ENCODE measurements at places on chromosomes 7 and 10.
A peak's percentile ranks its signal among the peaks of the same experiment; 100 is the strongest.

GRCh38 chr10:3008518-3009195 lies 58.7 kb upstream of the PFKP start:
- no peak for DNase-seq

DNA sequence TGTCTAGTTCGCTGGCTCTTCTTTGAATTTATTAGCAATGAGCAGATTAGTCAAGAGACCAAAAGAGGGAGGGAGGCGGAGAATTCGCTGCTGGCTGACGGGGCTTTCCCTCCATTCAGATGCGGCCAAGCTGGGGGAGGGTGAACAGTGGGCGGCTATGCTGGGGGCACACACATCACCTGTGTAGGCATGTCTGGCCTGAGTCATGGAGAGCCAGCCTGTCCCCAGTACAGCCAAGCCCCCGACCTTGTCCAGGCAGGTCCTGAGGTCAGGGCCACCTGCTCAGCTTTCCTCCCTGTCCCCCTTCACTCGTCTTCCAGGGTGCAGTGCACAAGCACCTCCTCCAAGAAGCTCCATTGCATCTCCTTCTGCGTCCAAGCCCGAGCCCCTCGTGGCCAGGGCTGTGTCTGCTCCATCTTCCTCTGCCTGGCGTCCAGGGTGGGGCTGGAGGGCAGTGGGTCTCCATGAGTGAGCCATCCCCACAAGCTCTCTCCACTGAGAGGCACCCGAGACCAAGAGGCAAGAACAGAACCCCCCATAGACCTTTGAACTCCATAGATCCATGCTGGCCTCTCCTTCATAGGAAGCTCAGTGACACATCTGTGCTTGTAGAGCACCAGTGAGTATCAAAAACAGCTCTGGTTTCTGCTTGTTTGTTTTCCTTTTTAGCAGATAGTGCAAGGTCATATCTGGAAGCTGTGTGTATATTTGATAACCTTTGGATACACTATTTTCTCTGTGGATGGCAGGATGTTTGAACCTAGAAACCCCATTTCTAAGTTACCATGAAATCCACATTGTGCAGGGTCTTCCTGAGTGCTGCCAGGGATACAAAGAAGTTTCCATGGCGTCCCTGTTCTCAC lies 1.9 kb upstream of the DEPP1 start:
- no peak for DNase-seq

GRCh38 chr10:84172467-84173356 lies 889 bp upstream of the GPR15LG start:
- no peak for DNase-seq

DNA sequence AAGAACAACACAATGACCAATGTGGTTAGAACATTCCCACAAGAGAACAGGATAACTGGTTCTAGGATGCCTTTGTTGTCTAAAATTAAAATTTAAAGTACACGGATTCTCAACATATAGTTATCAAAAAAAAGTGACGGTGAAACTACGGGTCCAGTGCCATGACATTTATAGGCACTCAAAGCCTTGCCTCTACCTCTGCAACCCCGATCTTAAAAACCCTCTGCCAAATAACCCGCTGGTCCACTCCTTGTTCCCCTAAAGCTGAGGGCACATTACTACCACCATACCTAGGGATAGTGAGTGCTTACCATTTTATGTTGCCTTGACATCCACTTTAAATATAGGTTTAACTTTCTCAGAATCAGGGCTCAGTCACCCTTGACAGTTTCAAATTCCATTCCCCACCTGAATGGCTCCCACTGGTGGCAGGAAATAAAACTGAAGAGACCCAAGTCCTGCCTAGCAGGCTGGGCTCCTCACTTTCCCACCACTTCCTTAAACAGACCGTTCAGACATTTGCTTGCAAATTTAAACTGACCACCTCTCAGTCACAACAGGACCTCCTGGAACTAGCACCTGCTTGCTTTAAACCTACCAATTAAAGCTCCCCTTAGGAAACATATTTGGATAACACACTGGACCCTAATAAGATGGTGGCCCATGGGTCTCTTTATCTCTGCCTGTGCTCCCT lies 169.9 kb upstream of the ASAH2 start:
- DNase-seq, result peak; percentile 53

DNA sequence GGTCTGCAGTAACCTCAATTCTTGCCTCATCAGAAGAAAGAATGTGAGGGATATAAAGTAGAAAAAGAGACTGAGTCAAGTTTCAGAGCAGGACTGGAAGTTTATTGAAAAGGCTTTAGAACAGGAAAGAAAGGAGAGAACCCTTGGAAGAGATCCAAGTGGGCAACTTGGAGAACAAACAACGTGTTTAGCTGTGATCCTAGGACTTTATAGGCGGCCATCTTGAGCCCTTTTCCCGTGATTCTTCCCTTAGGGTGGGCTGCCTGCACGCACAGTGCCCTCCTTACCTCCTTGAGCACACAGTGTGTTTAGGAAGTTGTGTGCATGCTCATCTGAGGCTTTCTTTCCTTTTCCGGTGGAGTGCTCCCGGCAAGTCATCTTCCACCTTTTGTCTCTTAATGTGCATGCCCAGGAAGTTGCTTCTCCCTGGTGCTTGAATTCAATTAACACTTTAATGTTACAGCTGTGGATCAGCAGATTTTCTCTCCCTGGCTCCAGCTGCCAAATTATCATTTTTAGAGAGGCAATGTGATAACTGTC lies 59.8 kb downstream of the ENTPD1 start:
- no peak for DNase-seq

DNA sequence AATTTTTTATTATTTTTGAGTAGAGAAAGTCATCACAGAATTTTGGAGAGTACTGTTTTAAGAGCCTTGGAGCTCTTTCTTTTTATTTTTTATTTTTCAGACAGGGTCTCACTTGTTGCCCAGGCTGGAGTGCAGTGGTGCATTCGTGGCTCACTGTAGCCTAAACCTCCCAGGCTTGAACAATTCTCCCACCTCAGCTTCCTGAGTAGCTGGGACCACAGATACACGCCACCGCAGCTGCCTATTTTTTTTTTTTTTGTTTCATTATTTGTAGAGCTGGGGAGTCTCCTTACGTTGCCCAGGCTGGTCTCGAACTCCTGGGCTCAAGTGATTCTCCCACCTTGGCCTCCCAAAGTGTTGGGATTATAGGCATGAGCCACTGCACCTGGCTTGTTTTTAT lies 10.6 kb downstream of the CPA4 start:
- no peak for DNase-seq

- no peak for DNase-seq
Observed at GRCh38 chr10:33286157-33286934, 48.1 kb downstream of the NRP1 start.

DNA sequence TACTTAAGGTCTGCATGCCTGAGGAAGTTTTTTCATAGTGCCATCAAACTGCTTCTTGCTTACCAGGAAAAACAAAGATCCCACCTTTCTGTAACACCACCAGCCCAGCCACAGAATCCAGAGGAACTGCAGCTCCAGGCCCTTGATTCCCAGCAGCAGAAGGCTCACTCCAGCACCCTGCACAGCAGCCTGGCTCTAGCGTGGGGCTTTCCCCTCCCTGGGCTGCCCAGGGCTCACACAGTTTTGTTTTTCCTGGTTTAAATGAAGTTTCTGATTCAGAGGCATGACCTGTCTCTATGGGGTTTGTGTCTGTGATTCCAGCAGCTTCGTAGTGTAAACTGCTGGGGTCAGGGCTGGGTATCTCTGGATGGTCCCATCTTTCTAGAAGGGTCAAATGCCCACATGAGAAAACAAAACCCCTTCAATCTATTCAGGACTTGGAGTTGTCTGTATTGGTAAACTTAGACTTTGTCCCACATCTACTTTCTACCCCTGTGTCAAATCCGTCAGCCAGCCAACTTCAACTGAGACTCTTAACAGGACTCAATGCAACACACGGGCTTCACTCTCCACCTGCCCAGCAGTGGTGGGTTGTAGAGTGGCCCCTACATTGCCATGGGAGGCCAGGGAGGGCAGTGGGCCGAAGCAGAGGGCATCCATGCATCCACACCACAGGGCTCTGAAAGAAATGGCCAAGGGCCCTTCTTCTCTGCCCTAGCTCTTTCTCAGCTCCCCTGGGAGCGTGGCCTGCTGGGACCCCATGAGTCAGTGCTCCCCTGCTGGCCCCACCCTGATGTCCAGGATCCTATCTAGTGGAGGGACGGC lies 73.6 kb downstream of the ATXN7L1 start:
- no peak for DNase-seq

GRCh38 chr7:134757938-134758337 lies 21.5 kb upstream of the CALD1 start:
- no peak for DNase-seq

GRCh38 chr10:132520177-132520811 lies 17.3 kb upstream of the INPP5A start:
- DNase-seq, result no peak

DNA sequence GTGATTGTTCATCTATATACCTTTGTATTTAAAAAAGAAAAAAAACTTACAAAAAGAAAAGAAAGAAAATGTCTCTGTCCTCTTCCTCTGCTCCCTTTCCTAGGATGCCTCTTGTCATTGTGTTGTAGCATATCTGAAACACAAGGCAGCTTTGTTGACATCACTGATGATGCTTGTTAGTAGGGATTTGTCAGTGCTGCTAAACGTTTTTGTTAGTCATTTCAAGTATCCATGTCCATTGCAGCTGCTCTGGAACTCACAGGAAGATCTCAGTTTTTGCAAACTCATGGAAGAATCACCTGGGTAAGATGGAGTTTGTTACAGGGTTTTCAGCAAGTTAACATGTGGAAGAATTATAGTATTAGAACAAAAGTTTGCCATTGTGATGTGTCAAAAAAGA lies 123.6 kb downstream of the CCSER2 start:
- no peak for DNase-seq

GRCh38 chr7:76108540-76109233 lies 60.8 kb downstream of the MDH2 start:
- no peak for DNase-seq

DNA sequence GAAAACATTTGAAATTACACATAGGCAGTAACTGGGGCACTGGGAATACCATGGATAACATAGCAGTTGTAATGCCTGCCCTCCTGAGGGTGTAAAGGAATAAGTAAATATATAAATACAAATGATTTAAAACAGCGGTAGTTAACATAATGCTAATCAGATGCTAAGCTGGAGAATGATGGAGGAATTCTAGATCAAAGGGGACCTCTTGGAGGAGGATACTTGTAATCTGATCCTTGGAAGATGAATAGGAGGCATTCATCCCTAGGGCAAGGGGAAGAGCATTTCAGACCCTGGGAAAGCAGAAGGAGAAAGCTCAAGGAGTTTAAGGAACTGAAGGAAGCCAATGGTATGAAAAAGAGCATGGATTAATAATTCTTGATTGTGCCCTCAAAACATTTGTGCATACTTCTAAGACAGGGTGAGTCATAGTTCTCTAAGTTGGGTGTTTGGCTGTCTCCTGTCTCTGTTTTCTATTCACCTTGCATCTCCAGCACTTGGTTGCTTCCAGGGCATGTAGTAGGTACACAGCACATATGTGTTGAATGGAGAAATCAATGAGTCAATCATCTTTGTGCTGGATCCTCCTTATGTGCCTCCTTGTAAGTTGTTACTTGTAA lies 54.8 kb upstream of the PLPP4 start:
- no peak for DNase-seq

GRCh38 chr10:64014281-64014680 lies 493.1 kb downstream of the REEP3 start:
- no peak for DNase-seq

Data from urothelium cell line (cell line).